ENCODE measurements at places on chromosomes 4 and X.

- no peak for DNase-seq
These were observed 40.1 kb downstream of the BTC start for GRCh38 chr4:74754218-74754617.

DNA sequence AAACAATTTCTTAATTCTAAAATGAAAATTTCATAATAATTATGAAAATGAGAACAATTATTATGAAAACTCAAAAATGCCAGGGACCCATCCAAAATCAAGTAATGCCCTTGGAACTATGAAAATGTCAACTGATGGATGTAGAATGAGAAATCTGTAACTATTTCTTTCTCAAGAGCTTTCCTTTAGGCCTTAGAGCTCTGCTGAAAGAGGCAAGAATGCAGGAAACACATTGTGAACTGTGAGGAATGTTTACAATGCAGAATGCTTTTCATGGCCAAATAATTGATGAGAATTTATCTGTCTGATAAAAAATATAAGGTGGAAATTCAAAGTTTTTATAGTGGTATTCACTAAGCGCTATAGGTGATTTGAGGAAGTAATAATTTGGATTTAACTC, 207.1 kb upstream of the PCDH18 start:
- no peak for DNase-seq

- no peak for DNase-seq
These were observed 118.8 kb downstream of the UCHL1 start for GRCh38 chr4:41375561-41375960.

DNA sequence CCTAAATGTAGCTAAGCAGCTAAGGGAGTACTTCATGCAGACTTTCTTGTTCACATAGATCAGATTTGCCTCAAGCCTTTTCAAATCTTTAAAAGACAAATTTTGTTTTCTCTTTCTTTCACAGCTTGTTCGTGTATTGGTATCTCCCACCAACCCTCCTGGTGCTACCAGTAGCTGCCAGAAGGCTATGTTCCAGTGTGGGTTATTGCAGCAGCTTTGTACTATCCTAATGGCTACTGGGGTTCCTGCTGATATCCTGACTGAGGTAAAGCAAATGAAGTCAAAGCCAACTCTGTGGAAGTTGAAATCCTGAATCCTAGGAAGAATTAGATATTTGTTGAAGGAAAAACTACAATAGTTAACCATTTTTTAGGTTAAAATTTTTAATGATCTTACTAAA, 62.6 kb downstream of the USO1 start:
- DNase-seq: no peak

DNA sequence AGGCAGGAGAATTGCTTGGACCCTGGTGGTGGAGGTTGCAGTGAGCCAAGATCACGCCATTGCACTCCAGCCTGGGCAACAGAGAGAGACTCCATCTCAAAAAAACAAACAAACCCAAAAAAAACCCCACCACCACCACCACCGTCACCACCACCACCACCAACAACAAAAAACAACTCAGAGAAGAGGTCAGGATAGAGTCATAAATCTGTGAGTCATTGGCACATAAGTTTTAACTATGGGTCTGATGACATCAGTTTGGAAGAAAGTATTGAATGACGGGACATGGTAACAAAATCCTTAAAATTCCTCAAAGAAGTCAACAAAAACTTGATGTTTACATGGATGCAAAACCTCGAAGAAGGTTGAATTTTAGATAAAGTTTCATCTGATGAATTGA, 288.0 kb upstream of the SFRP2 start:
- DNase-seq: no peak

GRCh38 chr4:6225469-6225868, 25.1 kb upstream of the JAKMIP1 start:
- DNase-seq: no peak

- DNase-seq: no peak
These were observed 41.5 kb downstream of the EFNB1 start for GRCh38 chrX:68870357-68870756.

DNA sequence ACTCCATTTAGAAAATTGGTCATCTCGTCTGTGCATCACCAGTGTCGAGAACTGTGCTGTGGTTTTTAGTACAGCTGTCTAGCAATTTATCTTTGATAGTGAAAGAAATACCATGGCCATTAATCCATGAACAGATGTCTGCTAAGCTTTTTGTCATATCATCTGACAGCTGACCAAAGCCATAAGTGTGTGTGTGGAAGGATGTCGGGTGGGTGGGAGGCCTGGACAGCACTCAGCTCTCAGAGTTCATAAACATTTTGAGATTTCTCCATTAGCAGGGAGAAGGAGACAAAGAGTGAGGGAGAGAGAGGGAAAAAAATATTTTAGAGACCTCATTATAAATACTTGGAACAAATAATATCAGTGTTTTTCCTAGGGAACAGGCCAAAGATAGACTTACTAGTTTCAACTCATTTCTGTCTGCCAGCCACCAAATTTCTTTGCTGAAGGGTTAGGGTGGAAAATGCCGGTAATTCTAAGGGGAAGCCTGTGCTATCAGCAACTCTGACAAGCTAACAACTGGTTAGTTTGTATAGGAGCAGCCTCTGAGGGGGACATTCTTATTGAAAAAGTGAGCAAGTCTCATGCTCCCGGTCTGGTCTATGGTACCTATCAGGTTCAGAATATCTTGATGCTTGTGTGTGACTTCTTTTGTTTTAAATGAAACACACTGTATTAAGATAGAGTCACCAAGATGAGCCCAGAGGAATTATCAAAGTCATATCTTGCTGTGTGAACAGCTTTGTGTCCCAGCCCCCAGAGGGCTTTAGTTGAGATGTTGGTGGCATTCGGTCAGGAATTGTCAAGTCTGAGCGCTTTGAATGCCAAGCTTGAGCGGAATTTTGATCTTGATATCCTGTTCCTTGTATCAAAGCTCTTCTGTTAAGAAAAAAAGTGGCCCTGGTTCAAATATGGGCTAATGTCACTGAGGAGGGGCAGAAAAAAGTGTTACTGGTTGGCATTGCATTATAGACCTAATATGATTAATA, 41.9 kb upstream of the PDLIM3 start:
- no peak for DNase-seq

GRCh38 chr4:120927801-120928409, 5.4 kb upstream of the PRDM5 start:
- no peak for DNase-seq

- DNase-seq: no peak
These were observed 20.8 kb downstream of the ARHGEF6 start for GRCh38 chrX:136759968-136760367.

DNA sequence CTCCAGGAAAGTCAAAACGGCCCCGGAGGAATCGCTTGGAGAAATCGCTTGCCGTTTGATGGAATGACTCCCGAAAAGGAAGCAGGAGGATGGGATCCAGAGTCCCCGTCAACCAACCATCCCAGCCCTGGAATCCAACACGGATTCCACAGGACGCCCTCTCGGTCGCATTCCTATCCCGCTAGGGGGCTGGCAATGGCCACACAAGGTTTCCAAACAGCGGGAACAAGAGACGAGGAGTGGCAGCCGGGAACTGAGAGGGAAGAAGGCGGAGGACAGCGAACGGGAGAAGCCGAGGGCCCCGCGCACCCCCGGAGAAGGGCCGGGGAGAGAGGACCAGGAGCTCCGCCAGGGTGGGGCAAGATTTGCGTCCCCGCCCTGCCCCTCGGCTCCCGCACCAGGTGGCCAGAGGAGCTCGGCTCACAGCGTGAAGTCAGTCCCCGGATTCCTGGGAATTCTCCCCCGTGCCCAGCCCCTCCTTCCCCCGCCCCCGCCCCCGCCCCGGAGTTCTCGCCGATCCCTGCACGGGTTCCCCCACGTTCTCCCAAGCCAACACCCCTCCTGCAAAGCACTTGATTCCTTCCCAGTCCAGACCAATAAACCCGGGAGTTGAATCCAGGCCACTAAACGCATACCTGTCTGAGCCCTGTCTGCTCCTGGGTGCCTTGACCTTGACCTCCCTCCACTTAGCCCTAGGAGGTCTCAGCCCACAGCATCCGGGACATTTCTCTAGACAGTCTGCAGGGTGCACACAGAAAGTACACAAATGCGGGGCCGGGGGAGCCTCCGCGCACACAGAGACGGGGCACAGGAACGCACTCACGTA, 1.4 kb downstream of the PDZD4 start:
- no peak for DNase-seq

DNA sequence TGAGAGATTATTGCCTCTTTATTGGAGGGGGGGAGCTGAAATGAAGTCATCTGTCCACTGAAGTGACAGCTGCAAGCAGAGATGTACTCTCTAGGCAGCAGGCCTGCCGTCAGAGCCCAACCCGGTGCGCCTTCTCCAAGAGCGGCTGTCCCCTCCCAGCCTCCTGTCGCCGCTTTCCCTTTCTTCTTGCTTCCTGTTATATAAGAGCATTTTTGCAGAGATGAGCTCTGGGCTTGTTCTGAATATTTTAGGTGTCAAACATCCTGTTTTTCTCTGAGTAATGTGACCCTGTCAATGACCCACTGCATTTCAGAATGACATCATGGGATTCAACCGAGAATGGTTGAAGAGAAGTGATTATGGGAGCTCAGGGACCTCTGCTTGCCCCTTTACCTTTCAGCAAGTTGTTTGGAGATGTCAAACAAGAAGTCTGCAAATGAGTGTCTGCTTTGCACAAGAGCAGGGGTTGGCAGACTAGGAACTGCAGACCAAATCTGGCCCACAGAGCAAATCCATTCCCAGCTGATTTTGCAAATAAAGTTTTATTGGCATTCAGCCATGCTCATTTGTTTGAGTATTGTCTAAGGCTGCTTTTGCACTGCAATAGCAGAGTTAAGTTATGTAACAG, 79.9 kb downstream of the SLC9A6 start:
- no peak for DNase-seq

DNA sequence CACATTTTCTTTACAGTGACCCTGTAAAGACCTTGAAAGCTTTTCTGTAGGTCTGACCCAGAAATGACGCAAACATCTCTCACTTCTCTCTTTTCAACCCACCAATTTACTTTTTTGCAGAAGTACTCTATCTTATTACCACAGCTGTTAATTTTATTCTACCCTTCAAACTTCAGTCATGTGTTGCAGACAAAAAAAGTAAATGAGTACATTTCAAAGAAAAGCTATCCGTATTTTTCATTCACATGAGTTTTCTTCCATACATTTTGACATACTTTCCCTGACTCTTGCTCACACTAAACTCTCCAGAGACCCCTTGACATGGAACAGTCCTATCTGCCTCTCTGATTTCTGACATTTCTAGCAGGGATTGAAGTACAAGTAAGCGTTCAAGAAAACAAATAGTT, 51.7 kb downstream of the SLC7A11 start:
- DNase-seq: no peak

Data from nucleus accumbens (tissue), 56 donors.